Suppressor macrophage (primary cell): ENCODE measurements at places on chromosomes 6 and 20.

GRCh38 chr6:153702671-153703070 lies 336.4 kb upstream of the OPRM1 start:
- no peak for DNase-seq

DNA sequence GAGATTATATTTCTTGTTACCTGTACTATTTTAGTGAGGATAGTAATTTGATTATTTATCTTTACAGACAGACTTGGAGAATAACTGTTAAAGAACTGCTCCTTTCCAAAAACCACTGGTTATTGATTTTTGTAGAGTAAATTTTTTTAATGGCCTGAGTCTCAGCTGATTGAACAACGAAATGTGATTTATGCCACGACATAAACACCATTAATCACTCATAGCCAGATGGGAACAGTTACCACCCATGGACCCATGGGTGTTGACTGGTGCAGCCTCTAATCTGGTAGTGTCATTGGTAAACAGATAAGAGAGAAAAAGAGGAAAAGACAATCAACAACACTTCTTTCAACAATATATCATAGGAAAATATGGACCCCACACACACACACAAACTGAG lies 101.4 kb upstream of the BEND6 start:
- DNase-seq = no peak

DNA sequence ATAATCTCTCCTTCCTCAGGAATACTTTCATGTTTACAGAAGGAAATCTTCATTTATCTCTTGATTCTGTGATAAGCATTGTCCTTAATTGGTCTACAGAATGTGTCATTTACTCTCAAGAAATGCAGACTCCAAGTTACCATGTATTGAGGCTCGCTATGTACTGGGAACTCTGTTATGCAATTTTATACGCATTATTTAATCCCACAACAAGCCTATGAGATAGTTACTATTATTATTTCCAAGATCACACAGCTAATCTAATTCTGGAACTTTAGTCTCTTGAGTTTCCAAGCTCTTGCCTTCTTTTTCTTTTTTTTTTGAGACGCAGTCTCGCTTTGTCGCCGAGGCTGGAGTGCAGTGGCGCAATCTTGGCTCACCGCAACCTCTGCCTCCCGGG lies 30.0 kb upstream of the RAB23 start:
- DNase-seq = no peak

GRCh38 chr6:12969966-12970365 lies 253.4 kb downstream of the PHACTR1 start:
- DNase-seq = no peak

DNA sequence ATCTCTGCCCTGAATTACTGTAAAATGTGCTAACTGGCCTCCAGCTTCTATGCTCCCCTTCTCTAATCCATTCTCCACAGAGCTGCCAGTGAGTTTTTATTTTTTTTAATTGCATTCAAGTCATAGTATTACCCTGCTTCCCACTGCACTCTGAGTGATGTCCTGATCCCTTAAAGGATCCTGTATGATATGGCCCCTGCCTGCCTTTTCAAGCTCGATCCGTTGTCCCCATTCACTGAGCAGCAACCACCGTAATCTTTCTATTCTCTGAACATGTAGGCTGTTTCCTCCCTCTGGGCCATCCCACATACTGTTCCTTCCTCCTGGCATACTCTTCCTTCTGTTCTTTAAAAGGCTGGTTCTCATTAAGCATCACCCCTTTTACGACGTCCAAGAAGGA lies 9.3 kb downstream of the TNFRSF21 start:
- no peak for DNase-seq
